ENCODE measurements at places on chromosomes 13 and 19.

DNA sequence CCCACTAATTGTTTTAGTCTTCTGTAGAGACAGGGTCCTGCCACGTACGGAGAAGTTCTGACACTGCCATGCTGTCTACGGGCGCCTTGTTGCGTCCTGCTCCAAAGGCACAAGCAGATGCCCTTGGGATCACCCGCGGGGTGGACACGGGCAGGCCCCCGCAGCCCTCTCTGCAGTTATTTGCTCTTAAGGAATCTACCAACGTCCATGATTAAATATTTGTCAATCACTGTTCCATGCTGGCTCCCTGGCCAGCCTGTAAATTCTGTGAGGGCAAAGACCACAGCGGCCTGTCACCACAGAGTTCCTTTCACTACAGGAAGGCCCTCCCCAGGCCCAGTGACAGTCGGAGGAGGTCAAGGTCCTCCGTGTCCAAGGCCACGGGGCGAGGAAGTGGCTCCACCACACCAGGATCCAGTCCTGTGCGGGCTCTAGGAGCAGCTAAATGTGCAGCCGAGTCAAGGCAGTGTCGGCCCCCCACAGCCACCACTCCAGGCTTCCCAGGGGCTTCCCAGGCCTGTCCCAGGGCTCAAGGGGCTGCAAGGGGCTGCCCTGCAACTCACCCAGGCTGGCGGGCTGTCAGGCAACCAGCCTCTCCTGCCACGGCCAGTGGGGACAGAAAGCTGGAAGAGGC lies 2.1 kb downstream of the RNF126 start:
- no peak for DNase-seq

- no peak for DNase-seq
Measured at GRCh38 chr13:29589967-29590366, 5.5 kb downstream of the SLC7A1 start.

GRCh38 chr19:1945899-1946298 lies 4.9 kb downstream of the CSNK1G2 start:
- DNase-seq, result peak; percentile 28

- DNase-seq, result peak; percentile 88
Measured at GRCh38 chr19:5961969-5962945, 15.7 kb downstream of the RANBP3 start.

- DNase-seq, result no peak
Measured at GRCh38 chr13:49395451-49395865, 48.4 kb downstream of the CAB39L start.

DNA sequence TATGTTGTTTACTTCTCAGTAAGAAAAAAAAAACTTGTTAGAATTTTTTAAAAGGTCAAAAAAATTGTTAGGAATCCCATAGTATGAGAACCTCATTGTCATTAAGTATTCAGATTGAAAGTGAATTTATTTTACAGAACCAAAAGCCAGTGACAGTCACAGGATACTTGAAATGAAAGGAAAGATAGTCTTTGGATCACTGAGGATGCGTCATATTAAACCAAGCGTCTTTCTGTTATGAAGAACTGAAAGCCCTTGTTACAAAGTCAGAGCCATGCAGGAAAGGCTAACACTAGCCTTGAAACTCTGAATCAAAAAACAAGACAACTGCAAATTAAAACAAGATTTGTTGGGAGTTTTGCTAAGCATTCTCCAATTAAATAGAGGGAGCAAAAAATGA lies 1348.0 kb upstream of the SLC10A2 start:
- DNase-seq, result no peak

GRCh38 chr13:100443278-100443997 lies 145.2 kb downstream of the GGACT start:
- DNase-seq, result no peak

GRCh38 chr19:31676271-31677004 lies 327.2 kb upstream of the TSHZ3 start:
- DNase-seq, result no peak

DNA sequence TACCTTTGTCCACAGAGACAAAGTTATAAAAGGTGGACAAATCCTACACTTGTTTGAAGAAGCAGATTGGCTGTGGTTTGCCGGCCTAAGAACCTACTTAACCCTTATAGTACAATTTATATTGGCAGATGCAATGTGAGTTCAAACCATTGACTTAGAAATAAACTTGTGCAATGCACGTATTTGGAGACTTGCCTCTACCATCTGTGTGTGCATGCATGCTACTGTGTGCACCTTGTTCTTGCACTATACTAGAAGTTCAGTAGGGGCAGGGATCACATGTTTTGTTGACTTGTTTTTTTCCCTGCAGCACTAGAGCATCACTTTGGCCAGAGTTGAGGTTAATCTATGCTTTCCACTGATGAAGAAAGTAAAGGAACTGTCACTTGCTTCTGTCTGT lies 163.1 kb upstream of the SERP2 start:
- no peak for DNase-seq

- DNase-seq, result no peak
Measured at GRCh38 chr13:25266706-25267105, 20.6 kb downstream of the MTMR6 start.

DNA sequence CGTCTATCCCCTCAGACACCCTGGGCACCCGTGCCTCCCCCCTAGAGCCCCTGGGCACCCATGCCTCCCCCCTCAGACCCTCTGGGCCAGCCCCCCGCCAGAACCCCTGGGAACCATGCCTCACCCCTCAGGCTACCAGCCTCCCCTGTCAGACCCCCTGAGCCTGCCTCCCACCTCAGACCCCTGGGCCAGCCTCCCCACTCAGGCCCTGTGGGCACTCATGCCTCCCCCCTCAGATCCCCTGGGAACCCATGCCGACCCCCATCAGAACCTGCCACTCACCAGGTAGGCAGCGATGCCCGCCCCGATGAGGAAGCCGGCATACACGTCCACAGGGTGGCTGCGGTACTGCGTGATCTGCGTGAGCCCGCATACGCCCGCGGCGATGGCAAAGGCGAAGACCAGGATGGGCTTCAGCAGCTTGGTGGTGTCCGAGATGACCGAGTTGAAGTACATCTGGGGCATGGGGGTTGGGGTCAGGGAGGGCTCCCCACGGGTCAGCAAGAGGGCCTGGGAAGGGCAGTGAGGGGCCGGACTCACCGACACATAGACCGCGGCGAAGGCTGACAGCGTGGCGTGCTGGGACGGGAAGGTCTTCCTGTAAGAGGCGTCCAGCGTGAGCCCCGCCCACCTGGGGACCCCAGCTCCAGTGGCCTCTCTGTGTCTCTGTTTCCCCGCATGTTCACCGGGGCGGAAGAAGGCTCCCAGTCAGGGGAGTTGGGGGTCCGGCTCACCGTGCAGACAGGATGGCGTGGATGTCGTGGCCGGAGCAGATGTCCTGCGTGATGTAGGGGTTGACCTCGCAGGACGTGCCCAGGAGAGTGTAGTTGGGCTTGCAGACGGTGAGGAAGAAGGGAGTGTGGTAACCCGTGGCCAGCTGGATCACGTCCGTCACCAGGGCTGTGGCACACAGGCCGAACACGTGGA lies 7.3 kb downstream of the PLPPR3 start:
- no peak for DNase-seq

GRCh38 chr19:44808463-44809371 lies at the start of gene BCAM:
BCAM (plus strand) TSS chr19:44809103; CDS start chr19:44809125, 22 bp downstream.
- DNase-seq, result no peak

- no peak for DNase-seq
Measured at GRCh38 chr13:113164492-113164891, 6.0 kb downstream of the PROZ start.

DNA sequence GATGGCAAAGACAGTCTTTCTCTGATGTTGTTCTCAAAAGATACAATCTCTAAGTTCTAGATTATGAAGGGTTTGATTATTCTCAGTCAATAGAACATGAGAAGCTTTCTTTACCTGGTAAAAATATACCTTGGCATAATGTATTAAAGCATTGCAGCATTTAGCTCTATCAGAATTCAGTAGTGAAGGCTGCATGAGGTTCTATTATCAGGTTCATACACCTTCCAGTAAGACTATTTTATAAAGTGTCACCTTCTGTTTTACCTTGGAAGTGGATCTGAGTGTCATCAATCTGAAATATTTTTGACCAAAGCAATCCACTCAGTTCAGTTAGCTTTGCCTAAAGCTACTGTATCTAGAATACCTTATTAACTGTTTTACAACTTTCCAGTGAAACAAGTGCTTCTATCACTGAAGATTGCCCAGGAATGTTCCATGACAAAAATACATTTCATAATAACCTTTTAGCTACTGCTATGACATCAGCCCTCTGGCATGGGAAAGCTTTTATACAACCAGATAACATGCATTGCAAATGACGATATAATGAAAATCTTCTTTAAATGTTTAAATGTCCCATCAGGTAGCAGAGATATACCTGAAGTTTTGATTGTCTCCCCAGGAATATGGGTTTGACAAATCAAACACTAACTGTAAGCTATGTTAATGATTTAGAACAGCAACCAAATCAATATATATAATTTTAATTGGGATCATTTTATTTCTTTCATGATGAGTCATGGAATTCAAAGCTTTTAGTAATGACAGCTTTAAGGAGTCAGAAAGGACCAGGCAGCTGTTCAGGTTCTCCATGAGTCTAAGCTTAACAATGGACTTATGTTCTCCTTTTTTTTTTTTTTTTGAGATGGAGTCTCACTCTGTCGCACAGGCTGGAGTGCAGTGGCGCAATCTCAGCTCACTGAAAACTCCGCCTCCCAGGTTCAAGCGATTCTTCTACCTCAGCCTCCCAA lies 72.2 kb downstream of the UFM1 start:
- no peak for DNase-seq

DNA sequence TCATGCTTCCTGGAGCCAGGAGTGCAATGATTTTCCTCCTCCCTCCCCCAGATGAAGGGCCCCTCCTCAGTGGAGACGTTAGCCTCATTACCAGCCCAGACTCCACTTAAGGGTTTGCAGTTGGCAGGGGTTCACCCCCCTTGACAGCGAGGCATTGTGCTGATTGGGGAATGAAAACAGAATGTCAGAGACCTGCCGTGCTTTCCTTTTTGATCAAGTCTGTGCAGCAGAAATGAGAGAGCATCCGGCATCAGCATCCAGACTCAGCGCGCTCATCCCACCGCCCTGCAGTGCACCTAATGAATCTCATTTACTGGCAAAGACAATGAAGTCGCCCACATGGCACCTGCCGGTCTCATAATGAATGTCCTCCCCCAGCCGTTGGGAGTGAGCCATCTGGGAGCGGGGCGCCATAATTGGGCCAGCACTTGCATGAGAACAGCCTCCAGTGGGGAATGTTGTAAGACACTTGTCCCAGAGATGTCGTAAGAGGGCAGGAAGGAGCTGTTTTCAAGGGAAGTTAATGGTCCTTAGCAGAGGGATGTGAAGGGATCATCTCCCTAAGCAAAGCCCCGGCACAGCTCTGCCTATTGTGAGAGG lies 98.3 kb upstream of the UQCRFS1 start:
- no peak for DNase-seq

DNA sequence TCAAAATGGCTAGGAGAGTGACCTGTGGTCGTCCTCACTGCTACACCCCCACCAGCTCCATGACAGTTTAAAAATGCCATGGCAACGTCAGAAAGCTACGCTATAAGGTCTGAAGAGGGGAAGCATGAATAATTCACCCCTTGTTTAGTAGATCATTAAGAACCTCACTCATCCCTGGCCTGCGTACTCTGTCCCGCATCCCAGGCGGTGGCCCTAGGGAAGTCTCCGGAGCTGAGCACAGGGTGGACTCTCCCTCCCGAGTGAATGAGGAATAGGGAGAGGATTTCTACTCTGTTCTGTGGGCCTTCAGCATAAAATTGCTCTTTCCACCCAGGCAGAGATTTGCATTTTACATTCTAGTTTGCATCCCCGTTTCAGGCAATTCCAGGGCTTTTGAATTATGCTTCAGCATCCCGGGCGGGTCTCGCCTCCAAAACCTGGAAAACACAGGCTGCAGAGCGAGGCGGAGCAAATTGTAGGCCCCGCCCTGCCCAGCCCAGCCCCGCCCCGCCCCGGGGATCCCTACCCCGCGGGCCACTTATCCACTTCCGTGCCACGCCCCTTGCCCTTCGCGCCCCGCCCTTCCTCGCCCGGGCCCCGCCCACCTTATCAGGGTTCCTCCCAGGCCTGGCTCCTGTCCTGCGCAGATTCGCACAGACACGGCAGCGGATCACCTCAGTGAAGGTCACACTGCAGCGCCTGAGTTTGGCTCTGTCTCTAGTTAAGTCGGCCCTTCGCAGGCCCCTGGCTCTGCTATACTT lies 7.5 kb upstream of the ZNF525 start:
- DNase-seq, result no peak

DNA sequence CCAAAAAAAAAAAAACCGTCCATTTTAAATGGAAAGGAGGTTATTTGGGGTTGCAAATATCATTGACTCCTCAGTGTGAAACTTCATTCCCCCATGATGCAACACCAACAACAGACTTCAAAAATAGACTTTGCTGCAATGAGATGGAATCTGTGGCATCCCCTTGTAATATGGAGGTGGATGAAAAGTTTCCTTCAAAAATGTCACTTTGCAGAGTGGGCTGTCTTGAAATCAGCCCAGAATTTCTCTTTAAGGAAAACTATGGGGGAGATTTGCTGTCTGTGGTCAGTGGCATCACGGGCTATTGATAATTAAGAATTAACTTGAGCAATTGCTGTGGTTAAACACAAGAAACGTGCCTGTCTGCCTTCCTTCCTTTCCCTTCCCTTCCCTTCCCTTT lies 1.5 kb downstream of the GPR18 start:
- DNase-seq, result no peak

GRCh38 chr19:58476498-58477015 lies 405 bp downstream of the ZNF446 start:
- DNase-seq, result no peak

GRCh38 chr19:47370045-47370611 lies 21.0 kb downstream of the DHX34 start:
- DNase-seq, result no peak

GRCh38 chr13:31947506-31947905 lies 84.1 kb upstream of the FRY start:
- no peak for DNase-seq

- DNase-seq, result peak; percentile 78
Measured at GRCh38 chr19:13212759-13213330, 62.6 kb downstream of the IER2 start.

Measured in CD4-positive, alpha-beta T cell treated with Interleukin-17A for 1 hour (primary cell).